ENCODE measurements at places on chromosomes 12 and 14.

DNA sequence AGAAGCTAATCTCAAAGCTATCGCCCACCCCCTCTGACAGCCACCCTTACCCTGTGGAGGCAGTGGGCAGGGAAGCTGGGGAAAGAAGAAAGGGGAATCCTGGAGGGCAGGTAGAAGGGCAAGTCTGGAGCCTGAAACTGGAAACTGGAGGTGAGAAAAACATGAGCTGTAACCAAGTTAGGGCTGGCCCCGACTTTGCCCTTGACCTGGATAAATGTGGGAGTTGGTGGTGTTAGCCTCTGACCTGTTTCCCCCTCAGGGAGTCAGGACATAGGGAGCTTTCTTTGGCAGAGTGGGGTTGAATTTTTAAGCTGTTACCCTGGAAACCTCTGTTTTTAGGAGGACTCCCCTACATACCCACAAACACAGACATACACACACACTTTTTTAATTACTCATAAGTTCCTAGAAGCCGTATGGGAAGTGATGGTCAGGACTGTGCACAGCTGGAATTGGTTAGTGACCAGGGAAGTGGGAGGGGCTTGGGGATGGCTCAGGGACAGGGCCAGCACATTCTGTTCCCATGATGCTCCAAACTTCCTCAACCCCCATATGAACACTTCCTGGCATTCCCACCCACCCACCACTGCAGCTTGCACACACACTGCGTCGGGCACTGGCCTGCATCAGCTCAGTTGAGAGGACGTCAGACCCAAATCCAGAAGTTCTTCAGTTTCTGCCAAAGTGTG lies 5.0 kb upstream of the MMP19 start:
- DNase-seq = peak; percentile 95

- no peak for DNase-seq
Measured at GRCh38 chr12:2857021-2857431, at the start of gene TEX52. TEX52 (minus strand) TSS chr12:2857039; CDS start chr12:2857026, 13 bp downstream.

DNA sequence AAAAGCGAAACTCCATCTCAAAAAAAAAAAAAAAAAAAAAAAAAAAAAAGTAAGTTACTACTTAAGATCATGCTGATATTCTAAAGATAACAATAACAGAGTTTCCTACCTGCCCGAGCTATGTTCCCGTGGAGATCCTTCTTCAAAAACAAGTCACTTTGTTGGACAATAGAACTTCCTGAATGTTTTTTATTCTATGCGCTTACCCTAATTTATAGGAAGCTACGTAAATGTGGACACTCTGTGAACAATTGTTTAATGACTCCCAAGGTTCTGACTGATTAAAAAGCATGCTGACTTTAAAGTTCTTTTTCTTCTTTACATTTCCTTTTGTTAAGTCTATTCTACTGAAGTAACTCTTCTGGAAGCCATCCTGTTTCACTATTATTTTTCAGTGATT lies 52.5 kb downstream of the FGD4 start:
- no peak for DNase-seq

- DNase-seq = no peak
Measured at GRCh38 chr12:29396774-29397173, 15.8 kb upstream of the ERGIC2 start.

DNA sequence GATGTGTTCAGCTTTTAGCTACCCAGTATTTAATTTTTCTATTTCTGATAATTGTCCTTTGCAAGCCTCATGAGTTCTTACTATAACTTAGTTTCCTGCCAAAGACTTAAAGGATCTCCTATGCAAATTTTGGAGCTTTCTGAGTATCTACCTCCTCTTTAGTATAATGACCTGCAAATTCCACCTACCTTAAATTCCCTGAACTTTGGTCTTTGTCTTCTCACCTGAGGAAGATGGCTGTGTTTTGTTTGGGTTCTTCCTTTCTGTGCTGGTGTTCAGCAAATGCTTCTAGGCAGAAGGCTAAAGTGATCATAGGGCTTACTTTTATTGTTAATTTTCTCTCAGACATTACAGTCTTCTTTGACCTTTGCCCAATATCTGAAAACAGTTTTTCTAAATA lies 142.8 kb downstream of the FUT8 start:
- no peak for DNase-seq

DNA sequence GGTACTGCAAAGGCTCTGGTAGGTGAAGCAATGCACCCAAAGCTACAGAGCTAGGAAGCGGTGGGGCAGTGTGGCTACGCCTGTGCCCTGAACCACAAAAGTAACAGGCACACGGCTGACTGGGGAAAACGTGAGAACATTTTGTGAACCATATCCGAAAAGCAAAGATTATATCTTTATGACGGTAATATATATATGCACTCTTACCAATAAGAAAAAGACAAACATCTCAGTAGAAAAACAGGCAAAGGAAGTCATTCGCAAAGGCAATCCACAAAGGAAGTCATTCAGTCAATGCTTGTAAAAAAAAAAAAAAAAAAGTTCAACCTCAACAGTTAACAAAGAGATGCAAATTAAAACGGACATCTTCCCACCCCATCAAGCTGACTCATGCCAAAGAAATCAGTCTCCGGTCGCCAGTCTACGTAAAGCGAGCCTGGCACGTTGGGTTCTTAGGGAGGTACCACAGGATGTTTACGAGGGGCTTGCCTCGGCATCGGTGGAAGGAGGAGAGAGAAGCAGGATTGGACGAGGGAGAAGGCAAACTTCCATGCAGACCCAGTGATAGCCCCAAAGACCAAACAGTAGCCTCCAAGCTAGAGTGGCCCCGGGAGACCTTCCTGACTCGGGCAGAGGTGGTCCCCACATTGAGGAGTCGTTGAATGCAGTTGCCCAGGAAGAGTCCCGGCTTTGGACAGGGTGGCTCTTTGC lies 39.4 kb upstream of the PPP2R5C start:
- no peak for DNase-seq

- no peak for DNase-seq
Measured at GRCh38 chr12:34298971-34299801, 276.9 kb downstream of the ALG10 start.

GRCh38 chr12:18165889-18166288 lies 75.9 kb upstream of the RERGL start:
- no peak for DNase-seq

DNA sequence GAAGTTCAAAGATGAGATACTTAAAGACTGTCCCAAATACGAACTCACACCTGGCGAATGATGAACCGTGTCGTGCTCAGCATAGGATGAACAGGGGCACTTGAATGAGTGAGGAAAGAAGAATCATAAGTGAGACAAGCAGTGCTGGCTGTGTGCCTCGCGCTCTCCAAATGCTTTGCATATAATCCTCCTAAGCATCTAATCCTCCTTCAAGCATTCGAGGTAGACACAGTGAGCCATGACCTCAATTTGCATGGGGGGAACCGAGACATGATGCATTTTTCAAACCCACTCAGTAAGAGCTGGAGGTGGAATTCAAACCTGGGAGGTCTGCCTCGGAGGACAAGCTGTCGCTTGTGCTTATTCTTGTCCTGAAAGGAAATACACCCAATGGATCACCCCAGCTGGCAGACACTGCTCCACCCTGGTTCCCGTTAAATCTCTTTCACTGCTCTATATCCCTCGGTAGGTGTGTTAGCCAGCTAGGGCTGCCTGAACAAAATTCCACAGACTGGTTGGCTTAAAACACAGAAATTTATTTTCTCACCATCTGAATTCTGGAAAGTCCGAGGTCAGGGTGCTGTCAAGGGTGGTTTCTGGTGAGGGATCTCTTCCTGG lies 274.0 kb downstream of the SLC15A4 start:
- no peak for DNase-seq

- DNase-seq = no peak
Measured at GRCh38 chr12:30740274-30740673, 14.5 kb downstream of the CAPRIN2 start.

DNA sequence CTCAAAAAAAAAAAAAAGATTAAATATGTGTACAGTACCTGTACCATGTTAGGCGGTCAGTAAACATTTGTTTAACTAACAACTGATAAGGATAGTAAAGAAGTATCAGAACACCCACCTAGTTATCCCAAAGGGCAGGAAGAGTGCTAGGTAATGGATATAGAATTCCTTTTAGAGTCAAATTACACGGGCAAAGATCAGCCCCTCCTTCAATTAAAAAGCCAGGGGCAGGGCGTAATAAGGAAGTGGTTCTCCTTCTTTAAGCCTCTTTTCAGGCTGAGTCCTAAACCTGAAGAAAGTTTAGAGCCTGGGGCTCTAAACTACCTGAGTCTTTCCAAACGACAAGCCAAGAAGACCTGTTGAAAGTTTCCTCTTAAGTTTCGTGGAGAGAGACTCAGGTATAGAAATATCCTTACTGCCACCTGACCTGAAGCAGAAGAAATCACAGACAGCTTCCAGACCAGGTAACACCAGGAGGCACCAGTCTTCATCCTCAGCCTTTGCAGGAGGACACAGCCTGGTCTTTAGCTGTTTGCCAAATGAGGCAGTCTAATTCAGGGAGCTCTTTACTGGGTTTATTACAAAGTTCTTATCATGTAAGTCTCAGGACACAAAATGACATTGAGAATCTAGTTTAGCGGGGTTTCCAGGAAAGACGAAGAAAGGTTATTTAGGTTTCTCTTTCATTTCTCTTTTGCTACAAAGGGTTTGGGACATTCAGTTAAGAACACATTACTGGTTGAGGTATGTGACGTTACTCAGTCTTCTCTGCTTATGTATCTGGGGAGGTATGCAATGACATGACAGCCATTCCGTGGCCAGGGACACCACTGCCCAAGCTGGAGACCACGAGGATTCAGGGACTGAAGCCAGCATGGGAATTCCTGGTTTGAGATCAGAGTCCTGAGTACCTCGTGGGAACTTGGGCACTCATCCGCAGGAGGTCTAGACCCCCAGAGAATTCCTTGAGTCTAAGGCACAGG lies at the start of gene BCL2L14:
TSS of gene BCL2L14 (plus strand) at position 266 of the 983 bp plus-strand sequence. CDS start 8,367 bp downstream, outside the sequence.
- no peak for DNase-seq

DNA sequence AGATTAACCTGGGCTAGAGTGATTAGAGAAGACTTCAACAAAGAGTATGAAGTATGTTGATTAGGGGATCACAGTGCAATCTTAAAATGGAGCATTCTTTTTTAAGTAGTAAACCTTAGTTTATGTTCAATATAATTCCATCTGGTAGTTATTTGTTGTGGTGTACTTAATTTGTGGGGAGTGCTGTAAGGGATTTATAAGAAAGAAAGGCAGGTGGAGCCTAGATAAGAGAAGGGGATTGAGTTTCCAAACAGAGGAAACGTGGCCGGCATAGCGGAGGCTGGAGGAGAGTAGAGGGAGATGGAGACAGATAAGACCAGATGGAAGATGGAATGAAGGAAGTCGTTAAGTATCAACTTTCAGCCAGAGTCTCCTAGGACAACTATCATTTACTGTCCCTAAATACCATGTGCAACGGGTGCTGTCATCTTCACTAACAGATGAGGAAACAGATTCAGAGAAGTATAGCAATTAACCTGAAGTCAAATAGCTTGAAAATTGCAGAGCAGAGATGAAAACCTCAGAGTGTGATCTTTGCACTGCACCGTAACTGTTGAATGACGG lies 38.1 kb downstream of the GOLGA5 start:
- no peak for DNase-seq

DNA sequence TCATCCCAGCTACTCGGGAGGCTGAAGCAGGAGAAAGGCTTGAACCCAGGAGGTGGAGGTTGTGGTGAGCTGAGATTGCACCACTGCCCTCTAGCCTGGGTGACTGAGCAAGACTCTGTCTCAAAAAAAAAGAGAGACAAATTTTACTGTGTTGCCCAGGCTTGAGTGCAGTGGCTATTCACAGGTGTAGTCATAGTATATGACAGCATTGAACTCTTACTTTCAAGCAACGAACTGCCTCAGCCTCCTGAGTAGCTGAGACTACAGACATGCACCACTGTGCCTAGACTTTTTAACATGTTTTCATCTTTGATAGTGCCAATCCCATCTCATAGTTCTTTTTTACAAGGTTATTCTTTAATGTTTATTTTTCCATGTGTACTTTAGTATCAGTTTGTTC lies 13.7 kb downstream of the ARID2 start:
- no peak for DNase-seq

DNA sequence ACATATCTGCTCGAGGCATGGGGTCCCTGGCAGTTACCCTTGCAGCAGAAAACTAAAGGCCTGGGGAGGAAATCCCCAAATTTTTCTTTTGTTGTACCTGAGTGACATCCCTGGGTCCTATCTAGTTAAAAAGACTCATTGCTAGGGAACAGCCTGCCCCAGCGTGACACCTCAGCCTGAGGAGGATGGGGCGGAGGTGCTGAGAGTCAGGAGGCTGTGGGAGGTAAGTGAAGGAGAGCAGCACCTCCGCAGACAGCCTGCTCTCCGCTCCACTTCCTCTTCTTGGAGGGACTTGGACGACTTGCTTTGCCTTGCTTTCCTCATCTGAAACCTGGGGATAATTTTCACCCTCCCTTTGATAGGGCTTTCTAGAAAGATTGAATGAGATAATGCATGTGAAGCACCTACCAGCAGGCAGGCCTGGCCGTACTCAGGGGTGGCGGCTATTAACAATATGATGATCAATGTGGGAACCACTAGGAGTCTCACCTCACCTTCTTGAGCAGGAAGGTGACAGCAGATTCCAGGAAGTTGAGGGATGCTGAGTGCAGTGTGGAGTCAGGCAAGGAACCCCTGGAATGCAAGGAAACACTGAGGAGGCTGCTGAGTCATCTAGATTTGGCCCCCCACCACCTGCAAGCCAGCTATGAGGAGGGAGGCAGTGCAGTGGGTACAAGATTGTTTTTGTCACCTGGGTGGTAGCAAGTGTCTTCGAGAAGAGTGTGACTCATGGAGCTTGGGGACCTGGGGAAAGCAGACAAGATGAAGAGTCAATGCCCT lies 23.2 kb downstream of the UBE3B start:
- no peak for DNase-seq

GRCh38 chr14:102437997-102438915 lies 71.3 kb downstream of the ANKRD9 start:
- DNase-seq = peak; percentile 54

GRCh38 chr14:42079911-42080310 lies 473.2 kb downstream of the LRFN5 start:
- no peak for DNase-seq

GRCh38 chr14:102799684-102800562 lies 22.7 kb downstream of the TRAF3 start:
- no peak for DNase-seq

DNA sequence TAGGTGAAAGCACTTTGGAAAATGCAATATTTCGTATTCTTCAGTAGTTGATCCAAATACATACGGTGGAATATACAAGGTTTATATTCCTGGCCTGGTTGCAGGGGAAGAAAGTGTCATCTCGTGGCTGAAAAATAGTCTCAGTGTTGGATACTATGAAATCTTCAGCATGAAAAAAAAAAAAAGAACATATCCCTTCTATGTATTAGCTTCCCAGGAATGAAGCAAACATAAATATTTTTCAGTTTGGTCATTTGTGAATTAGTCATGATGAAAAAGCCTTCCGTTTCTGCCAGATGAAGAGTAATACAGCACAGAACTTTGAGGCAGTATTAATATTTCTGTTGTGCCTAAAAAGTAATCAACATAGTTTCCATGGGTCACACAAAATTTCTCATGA lies 36.7 kb downstream of the FLRT2 start:
- no peak for DNase-seq

DNA sequence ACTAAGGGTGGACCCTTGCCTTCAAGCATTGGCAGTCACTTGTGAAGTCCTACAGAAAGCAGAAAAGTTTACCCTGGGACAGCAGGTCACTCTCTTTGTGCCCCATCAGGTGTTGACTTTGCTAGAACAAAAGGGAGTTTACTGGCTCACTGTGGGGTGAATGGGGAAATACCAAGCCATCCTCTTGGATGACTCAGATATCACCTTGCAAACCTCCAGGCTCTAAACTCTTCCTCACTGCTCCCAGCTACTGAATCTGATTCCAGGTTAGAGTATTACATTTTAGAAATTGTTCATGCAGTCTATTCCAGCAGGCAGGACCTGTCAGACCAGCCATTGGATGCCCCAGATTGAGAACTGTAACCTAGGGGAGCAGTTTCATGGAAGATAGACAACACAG lies 7.3 kb upstream of the EDDM3B start:
- DNase-seq = no peak
